ENCODE measurements at places on chromosomes 5 and 9.

DNA sequence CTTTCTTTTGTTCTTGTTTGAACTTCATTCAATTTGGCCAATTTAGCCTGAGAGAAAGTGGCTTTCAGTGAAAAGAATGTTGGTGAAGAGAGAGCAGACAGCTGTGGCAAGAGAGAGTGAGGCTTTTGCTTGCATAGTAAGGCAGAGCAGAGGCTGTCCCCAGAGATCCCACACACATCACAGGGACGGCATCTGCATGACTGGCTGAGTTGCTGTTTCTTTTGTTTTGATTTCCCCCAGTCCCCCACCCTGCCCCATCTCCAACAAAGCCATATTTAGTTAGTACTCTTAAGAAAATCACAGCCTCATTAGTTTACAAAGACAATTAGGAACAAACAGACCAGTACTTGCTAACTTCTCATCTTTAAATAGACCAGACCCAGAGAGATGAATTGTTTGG, 363.9 kb upstream of the SEMA6A start:
- DNase-seq: peak; percentile 21

DNA sequence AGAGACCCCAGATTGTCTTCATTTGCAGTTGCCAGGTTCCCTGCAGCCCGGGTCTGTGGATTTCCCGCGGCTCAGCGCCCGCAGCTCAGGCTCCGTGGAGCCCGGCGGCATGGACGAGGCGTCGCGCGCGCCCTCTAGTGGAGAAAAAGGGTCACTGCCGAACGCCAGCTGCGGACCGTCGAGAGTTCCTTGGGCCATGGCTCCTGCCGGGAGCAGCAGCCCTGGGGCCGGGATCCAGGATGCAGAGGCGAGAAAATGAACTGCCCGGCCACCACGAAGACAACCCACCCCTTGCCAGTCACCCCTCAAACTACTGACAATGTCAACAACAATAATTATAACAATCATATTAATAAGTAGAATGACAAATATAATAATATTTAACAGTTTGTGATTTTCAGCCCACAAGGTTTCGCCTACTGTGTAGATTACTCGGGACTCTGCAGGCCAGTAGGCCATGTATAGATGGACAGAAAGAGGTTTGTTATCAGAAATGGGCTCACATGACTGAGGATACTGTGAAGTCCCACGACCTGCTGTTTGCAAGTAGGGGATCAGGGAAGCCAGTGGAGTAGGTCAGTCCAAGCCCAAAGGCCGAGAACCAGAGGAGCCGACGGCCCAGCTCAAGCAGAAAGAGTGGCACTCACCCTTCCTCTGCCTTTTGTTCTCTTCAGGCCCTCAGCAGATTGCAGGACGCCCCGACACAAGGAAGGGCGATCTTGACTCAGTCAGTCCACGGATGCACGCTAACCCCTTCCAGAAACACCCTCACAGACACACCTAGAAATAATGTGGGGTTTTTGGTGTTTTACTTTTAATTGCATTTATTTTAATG, 43.1 kb downstream of the BOD1 start:
- DNase-seq: peak; percentile 42

DNA sequence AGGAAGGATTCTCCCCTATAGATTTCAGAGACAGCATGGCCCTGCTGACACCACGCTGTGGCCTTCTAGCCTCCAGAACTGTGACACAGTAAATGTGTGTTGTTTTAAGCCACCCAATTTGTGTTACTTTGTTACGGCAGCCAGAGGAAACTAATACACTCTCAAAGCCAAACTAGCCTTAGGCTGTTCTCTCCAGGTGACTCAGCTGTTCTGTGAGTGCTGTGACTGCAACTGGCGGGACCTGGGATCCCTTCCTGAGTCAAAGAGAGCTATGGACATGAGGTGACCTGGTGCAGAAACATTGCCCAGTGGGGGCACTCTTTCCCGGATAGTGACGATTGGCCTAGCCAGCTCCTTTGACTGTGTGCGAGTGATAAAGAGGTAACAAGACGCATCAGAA, 14.0 kb upstream of the MLANA start:
- DNase-seq: no peak

DNA sequence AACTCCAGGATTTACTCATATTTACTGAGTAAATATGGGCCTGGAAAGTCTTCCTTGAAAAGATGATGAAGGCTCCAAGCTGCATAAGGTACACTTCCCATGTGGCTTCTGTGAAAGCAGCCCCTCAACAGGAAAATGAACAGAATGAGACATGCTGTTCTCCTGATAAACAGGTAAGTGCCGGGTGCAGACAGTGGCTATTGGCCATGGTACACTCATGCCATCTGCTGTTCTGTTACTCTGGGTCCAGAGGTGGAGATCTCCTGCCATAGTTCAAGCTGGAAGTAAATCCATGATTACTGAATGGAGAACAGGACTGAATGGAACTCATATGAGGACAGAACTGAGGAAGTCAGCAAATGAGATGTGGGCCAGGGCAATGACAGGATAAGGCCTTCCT, 103.6 kb downstream of the SLIT3 start:
- no peak for DNase-seq
